Subcutaneous preadipocyte (primary cell): ENCODE measurements at places on chromosomes 3 and 15. TPM values are rescaled to one million over a fixed set of nuclear protein-coding genes. Genes with fewer than 3 reads are reported as not detected.

ESYT3 gene
- total RNA-seq = under 0.01 and 1.4 TPM in 2 replicates

NEDD4 gene
- total RNA-seq = 22.0 and 47.7 TPM in 2 replicates

HDGFL3 gene
- total RNA-seq = 15.8 and 25.4 TPM in 2 replicates

PLA2G4D gene
- not detected in 2 replicates for total RNA-seq

DLL4 gene
- total RNA-seq = not detected in 2 replicates

SH3BP5 gene
- total RNA-seq = 26.2 and 29.8 TPM in 2 replicates

CSPG4 gene
- 14.3 and 62.6 TPM in 2 replicates for total RNA-seq

PPARG gene
- 84.1 and 121 TPM in 2 replicates for total RNA-seq

KBTBD12 gene
- total RNA-seq = not detected in 2 replicates

FRMD4B gene
- 0.37 and 2.2 TPM in 2 replicates for total RNA-seq

NOX5 gene
- 0.20 and 0.37 TPM in 2 replicates for total RNA-seq

PTH1R gene
- total RNA-seq = 0.39 and 1.1 TPM in 2 replicates

SMCO1 gene
- under 0.01 TPM in 1 of 2 replicates, not detected in the other for total RNA-seq

PPM1M gene
- 10.9 and 17.6 TPM in 2 replicates for total RNA-seq

CHAC1 gene
- total RNA-seq = 1.8 TPM in 2 replicates

CPNE9 gene
- not detected in 2 replicates for total RNA-seq

GOLGA8J gene
- total RNA-seq = not detected in 2 replicates

TMEM207 gene
- not detected in 2 replicates for total RNA-seq

TAMM41 gene
- 9.9 and 14.9 TPM in 2 replicates for total RNA-seq

SLC12A1 gene
- total RNA-seq = not detected in 2 replicates

CCR1 gene
- total RNA-seq = 0.59 and 3.7 TPM in 2 replicates

NR1I2 gene
- total RNA-seq = 0.20 TPM in 1 of 2 replicates, not detected in the other

SNX22 gene
- total RNA-seq = under 0.01 and 0.39 TPM in 2 replicates

NMNAT3 gene
- 0.39 and 1.1 TPM in 2 replicates for total RNA-seq

CLDN11 gene
- total RNA-seq = 792 and 1,033 TPM in 2 replicates

CCDC13 gene
- total RNA-seq = 1.4 and 2.2 TPM in 2 replicates

MANF gene
- total RNA-seq = 79.0 and 92.9 TPM in 2 replicates

FAM227B gene
- 0.98 and 1.8 TPM in 2 replicates for total RNA-seq

CERS3 gene
- not detected in 2 replicates for total RNA-seq

CYP8B1 gene
- not detected in 2 replicates for total RNA-seq

ZNF280D gene
- 28.3 and 36.6 TPM in 2 replicates for total RNA-seq

COL7A1 gene
- 3.3 and 17.8 TPM in 2 replicates for total RNA-seq

TTC21A gene
- 3.3 and 4.5 TPM in 2 replicates for total RNA-seq

MAP3K13 gene
- total RNA-seq = 10.3 and 14.5 TPM in 2 replicates

SI gene
- not detected in 2 replicates for total RNA-seq

GABRA5 gene
- not detected in 2 replicates for total RNA-seq

ZBED2 gene
- total RNA-seq = not detected in 2 replicates

CYP1A2 gene
- not detected in 2 replicates for total RNA-seq

LRRC34 gene
- total RNA-seq = 4.4 and 9.8 TPM in 2 replicates

SLC28A1 gene
- not detected in 2 replicates for total RNA-seq

FES gene
- total RNA-seq = 15.4 and 25.7 TPM in 2 replicates

IMPG2 gene
- total RNA-seq = under 0.01 and 0.20 TPM in 2 replicates

ZIC1 gene
- 21.7 TPM in 1 of 2 replicates, not detected in the other for total RNA-seq

PRSS50 gene
- total RNA-seq = not detected in 2 replicates

MKRN3 gene
- 2.3 TPM in 1 of 2 replicates, not detected in the other for total RNA-seq

RAB27A gene
- total RNA-seq = 4.7 and 4.8 TPM in 2 replicates
